ENCODE measurements at places on chromosomes 6 and 20. TPM values are rescaled to one million over a fixed set of nuclear protein-coding genes. Genes with fewer than 3 reads are reported as not detected.

GRCh38 chr6:134316733-134317431, 1.0 kb downstream of the SGK1 start:
- no peak for DNase-seq

- no peak for DNase-seq
These were observed 51.0 kb downstream of the SLC9A8 start for GRCh38 chr20:49863666-49864065.

GRCh38 chr20:34968042-34968775, 12.5 kb downstream of the MYH7B start:
- DNase-seq, result no peak

- no peak for DNase-seq
These were observed 14.0 kb downstream of the HDDC2 start for GRCh38 chr6:125287718-125288117.

DNA sequence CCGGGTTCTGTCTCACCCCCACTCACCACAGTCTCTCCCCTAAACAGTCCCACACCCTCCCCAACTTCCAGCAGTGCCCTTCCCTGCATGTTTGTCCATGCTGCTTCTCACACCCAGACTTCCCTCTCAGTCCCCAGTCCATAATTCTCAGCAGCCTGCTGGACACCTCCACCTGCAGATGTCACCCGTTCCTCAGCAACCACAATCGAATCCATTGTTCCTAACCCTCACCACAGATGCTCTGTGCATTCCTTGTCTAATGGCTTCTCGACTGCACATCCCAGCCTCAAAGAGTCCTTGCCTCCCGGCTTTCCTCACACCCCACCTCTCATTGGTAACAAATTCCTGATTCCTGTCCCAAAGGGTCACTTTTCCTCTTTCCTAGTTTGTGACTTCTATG, 55.6 kb downstream of the GOPC start:
- no peak for DNase-seq

GRCh38 chr6:11386323-11386722, 151.2 kb upstream of the TMEM170B start:
- no peak for DNase-seq

DNA sequence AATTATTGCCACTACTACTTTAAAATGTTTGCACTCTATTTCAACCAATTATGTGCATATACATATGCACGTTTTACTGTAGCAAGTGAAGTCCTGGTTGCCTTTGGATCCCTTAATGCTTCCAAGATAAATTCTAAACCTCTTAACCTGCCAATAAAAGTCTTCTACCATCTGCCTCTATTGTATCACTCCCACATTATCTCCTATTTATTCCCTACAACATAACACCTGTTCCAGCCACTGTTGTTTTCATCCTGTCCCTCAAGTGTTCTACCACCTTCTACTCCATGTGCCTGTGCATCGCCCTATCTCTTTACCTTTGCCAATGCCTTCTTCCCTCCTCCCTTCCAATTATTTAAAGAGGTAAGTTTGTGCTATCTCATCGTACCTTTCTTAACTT, 499.0 kb upstream of the RNF217 start:
- DNase-seq, result no peak

DNA sequence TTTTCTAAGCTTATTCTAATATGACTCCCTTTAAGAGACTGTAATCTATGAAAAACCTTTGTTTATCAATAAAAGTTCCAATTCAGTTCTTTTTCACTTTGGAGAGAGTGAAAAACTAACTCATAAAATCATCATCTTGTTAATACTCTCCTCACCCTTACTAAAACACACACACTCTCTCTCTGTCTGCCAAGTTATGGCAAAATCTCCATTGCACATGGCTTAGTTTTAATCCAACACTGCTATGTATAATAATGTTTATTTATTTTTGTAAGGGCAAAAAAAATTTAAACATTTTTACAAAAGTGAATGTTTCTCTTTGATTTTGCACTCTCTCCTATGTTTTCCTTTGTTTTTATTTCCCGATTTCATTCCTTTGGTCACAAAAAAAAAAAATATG, 253.2 kb downstream of the BMP7 start:
- no peak for DNase-seq

- no peak for DNase-seq
These were observed 121.2 kb downstream of the SGK1 start for GRCh38 chr6:134196568-134197193.

DNA sequence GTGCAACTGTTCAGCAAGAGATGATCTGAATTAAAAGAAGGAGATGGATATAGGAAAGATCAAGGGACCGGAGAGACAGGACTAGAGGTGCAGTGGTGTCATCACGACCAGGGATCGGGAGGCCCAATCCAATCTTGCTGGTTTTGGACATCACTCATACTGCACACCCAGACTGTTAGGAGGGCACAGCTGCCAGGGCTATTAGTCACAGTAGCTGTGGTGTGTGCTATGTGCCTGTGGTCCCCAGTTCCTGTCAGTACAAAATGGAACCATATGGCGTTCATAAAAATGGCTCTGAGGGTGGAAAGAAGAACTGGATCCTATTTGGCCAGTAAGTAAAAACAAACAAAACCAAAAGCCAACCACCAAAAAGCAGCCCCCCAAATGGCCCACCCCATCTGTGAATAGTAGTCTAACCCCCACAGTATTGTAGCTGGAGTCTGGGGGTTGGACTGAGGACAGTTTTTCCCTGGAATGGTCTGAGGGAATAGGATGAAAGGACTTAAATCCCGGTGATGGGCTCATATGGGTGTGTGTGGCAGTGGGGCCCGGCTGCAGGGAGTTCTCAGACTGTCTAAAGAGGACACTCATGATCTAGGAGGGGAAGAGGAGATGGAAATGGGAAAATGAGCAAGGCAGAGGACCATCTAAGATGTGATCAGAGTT, 9.3 kb upstream of the NNAT start:
- DNase-seq, result no peak

GRCh38 chr6:6851059-6851948, 256.5 kb upstream of the RREB1 start:
- DNase-seq, result no peak

DNA sequence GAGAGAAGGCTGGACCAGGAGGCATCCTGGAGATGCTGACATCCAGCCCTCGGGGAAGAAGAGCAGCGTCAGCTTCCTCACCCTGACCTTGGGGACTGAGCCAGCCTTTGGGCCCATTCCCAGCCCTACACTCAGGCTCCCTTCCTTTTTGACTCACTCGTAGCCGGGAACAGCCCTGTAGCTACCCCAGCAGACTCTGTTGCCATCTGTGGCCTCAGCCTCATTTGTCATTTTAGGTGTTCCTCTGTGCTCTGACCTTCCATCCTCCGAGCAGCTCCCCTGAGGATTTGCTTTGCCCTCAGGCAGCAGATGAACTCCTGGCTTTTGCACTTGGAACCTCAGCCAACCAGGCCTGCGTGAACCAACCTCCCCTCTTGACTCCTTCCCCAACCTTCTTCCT, 67.5 kb downstream of the ELOVL2 start:
- DNase-seq, result no peak

DNA sequence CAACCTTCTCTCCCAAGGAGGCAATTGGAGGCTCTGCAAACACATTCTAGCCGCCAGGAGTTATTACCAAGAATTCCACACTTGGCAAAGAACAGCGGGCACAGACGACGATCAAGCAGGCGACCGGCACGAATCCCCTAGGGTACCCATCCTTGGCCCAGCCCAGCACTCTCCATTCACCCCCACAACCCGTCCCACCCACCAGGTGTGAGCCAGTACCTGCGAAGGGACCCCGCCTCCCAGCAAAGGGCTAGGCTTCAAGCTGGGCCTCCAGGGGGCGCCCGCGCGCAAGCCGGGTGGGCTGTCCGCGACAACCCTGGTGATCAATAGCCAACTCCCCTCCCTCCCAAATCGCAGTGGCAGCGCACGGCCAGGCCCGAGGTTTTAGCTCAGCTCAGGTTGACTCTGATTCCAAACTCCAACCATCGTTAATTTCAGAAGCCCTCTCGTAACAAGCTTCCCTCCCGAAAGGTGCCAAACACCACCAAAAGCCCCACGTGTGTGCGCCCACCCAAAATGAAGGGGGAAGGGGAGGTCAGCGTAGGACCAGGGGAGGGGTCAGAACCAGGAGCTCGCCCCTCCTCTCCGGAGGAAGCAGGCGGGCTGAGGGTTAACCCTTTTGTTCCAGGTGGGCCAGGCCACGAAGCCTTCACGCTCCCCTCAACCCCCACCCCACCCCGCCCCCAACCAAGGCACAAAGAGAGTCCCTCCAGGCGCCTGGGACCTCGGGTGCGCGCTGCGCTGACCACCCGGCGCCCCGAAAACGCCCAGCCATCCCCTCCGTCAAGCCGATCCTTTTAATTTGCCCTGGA, 2.1 kb downstream of the SALL4 start:
- DNase-seq, result no peak

- no peak for DNase-seq
These were observed 28.8 kb upstream of the ZBTB24 start for GRCh38 chr6:109511832-109512231.

- DNase-seq, result no peak
These were observed 17.4 kb upstream of the FAXC start for GRCh38 chr6:99366852-99367251.

DNA sequence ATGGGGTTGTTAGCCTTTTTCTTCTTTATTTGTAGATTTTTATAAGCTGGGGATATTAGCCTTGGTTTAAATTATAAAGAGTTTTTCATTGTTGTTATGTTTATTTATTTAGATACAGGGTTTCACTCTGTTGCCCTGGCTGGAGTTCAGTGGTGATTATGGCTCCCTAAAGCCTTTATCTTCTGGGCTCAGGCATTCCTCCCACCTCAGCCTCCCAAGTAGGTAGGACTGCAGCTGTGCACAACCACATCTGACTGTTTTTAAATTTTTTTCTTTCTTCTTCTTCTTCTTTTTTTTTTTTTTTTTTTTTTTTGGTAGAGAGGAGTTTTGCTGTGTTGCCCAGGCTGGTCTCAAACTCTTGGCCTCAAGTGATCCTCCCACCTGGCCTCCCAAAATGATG, 80.9 kb downstream of the UBE3D start:
- DNase-seq, result no peak

DNA sequence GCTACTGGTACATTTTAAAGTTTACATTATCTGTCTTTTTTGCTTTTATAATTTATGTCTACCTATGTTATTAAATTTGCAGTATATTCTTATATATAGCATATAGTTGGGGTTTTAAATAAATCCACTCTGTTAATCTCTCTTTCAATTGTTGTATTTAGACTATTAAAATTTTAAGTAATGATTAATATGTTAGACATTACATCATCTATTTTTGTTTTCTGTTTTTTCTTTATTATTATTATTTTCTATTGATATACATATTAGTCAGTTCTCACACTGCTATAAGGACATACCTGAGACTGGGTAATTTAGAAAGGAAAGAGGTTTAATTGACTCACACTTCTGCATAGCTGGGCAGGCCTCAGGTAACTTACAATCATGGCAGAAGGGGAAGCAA, 1338.2 kb upstream of the GJE1 start:
- DNase-seq, result no peak

DNA sequence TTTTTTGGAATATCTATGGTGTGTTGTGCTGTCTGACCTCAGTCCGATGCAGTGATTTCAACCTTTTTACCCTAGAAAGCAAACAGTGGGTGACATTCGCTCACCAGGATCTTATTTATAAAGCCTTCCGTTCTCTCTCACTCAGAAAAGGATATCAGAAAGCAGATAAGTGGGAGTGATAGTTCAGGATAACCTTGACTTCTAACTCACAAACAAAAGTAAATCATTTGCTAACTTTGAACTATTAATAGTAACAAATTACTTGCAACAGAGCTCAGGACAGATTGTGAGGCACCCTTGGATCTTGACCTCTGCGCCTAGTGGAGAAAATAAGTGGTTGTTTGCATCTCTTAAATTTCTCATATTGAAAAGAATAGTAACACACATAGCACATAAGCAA, 637.1 kb upstream of the CITED2 start:
- DNase-seq, result no peak

DNA sequence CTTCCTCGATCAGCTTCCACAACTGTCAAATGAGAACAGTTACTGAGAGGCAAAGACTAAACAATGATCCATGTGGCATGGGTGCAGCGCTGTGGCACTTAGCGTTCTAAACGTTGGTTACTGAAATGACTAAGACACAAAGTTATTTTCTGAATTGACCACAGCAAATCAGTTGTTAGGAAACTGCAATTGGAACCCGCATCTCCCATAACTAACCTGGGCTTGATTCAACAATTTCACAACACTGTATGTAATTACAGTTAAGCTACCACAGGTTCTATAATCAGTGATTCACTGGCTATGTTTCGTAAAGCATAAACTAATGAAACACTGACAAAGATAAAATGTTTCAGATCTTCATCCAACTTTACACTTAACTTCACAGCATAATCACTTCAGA, 12.5 kb downstream of the WDR27 start:
- DNase-seq, result no peak

- DNase-seq, result no peak
These were observed 578.9 kb downstream of the HAO1 start for GRCh38 chr20:7361321-7361720.

- DNase-seq, result no peak
These were observed 40.0 kb downstream of the NUDT3 start for GRCh38 chr6:34352305-34352937.

DNA sequence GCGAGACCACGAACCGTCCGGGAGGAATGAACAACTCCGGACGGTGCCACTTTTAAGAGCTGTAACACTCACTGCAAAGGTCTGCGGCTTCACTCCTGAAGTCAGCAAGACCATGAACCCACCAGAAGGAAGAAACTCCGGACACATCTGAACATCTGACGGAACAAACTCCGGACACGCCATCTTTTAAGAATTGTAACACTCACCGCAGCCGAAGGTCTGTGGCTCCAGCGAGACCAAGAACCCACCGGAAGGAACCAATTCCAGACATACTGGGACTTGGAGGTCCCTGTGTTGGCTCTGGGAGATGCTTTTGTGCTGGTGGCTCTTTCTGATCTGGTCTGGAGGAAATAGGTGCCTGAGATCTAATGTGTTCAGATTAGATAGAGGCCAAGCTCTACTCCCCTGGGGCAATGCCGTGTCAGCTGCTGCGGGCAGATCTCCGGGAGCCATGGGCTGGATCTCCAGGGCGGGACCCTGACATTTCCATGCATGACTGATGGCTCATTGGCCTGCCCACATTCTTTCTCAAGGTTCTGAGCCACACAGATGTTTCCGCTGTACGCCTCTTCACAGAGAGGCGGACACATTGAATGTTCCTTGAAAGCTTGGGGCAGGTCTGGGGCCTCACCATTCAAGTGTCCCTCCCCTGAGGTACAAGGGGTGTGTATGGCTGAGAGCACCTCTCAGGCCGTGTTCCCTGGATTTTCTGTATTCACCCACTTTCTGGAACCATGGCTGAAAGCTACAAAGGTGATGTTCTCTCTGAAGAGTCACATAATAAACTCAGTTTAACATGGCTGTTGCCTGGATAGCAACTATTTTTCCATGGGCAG, 29.3 kb downstream of the GMPR start:
- no peak for DNase-seq

The PTCRA gene
- not detected for total RNA-seq

The TGM3 gene
- not detected for total RNA-seq

The AFDN gene
- total RNA-seq, result 58.5 TPM

The OLIG3 gene
- total RNA-seq, result not detected

The PSORS1C1 gene
- total RNA-seq, result 1.9 TPM

The CTCFL gene
- not detected for total RNA-seq
